ENCODE measurements at places on chromosomes 5 and 9.

GRCh38 chr5:170363671-170364070, 25.5 kb downstream of the KCNMB1 start:
- DNase-seq, result no peak

DNA sequence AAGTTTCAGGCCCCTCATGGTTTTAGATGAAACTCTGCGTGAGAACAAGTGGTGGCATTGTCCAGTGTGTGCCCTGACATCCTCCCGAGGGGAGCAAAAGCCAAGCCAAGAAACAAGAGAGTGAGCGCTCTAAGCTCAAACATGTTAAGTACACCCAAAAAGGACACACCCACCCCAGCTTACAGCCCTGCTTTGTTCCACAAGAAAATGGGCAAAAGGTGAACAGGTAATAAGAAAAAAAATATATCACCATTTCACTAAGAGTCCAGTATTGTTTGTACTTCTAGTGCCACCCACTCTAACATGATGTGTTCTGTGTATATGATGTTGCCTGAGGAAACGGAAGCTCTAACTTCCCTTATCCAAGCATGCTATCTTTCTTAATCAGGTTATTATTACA, 278.2 kb downstream of the SLIT3 start:
- DNase-seq, result no peak

DNA sequence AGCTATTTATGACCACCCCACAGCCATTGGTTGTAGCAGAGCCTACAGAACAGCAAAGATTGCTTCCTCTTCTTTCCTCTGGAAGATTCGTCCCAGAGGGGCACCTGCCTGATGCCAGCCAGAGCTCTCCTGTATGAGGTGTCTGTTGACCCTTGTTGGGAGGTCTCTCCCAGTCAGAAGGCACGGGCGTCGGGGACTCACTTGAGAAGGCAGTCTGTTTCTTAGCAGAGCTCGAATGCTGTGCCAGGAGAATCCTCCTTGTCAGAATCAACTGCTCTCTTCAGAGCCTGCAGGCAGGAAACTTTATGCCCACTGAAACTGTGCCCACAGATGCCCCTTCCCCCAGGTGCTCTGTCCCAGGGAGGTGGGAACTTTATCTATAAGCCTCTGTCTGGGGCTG, 479.5 kb upstream of the IZUMO3 start:
- no peak for DNase-seq

GRCh38 chr5:125696762-125697161, 726.4 kb upstream of the GRAMD2B start:
- no peak for DNase-seq

- no peak for DNase-seq
Observed at GRCh38 chr5:166962461-166962860, 1329.0 kb upstream of the WWC1 start.

DNA sequence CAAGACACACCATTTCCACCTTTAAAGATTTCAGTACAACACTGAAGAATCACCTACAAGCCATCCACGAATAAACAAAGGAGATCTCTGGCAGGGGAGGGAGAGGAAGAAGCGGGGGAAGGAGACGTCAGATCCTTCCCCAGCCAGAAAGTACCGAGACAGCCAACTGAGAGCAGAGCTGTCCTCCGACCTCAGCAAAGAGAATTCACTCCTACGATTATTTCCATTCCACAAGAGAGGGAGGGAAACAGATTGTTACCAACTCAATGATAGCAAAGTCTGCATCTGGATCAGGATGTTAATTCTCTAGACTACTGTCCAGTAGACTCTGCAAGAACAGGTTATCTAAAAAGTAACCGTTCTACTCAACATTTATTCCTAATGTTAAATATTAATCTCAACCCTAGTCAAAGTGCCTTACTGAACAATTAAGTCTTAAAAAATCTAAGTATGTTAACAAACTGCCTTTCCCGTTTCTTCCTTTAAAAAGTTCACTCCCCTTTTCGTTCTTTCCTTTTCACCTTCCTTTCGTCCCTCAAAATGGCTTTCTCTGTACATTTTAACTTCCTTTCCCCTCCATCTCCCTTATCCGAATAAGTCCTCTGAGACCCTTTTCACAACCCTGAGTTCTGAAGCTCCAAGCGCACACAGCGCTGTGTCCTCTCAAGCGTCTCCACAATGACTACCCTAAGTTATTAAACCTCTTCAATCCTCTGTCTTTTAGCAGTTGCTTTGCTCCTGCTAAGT, 1.4 kb downstream of the CHD1 start:
- DNase-seq, result peak; percentile 59

GRCh38 chr5:36756848-36757247, 119.7 kb upstream of the NIPBL start:
- no peak for DNase-seq
